Stimulated activated CD8-positive, alpha-beta memory T cell treated with anti-CD3 and anti-CD28 coated beads, Interleukin-4, amount 100 ng/mL, for 48 hours (primary cell): ENCODE measurements at places on chromosomes 3 and 15.
A peak's percentile ranks its signal among the peaks of the same experiment; 100 is the strongest.

- DNase-seq: no peak
Observed at GRCh38 chr3:177108648-177109047, 88.6 kb downstream of the TBL1XR1 start.

DNA sequence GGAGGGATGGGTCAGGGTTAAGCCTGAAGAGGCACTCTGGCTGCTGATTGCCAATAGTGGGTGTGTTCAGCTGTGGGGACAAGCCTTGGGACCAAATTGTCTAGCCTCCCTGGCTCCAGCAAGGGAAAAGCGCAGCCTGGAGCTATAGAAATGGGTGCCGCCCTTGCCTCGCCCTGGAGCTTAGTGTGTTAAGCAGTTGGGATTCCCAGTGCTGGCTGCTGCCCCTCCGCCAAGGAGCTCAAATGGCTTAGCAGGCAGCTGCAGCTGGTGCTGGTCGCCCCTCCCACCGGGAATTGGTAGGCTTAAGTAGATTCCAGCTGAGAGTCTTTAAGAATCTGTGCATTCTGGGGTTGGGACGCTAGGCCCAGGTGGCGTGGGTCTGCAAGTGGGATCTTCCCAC lies 662.9 kb upstream of the TBL1XR1 start:
- DNase-seq: no peak

DNA sequence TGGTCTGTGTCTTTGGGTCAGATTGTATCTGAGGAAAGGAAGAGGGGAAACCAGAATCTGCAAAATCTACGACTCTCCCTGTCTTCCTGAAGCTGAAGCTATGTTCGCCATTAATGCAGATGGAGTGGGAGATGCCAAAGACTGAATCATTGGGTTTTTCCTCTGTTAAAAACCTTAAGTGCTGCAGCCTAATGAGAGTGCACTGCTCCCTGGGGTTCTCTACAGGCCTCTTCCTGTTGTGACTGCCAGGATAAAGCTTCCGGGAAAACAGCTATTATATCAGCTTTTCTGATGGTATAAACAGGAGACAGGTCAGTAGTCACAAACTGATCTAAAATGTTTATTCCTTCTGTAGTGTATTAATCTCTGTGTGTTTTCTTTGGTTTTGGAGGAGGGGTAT lies 24.0 kb downstream of the RMDN3 start:
- no peak for DNase-seq

DNA sequence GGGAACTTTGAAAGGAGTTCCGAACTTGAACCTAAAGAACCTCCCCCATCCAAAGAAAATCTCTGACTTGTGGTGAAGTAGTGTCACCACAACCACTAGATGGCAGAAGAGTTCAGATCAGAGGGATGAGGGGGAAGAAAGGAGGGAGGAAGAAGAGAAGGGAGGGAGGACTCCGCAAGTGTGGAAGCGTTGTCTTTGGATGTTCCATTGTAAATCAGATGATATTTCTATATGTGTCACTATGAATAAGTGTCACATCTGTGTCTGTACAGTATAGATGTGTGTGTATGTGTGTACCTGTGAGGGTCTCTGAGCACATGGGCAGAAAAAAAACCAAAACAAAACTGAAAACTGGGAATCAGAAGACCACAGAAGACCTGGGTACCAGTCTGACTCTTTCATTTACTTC lies 16.9 kb downstream of the SLC24A1 start:
- DNase-seq: peak; percentile 29

DNA sequence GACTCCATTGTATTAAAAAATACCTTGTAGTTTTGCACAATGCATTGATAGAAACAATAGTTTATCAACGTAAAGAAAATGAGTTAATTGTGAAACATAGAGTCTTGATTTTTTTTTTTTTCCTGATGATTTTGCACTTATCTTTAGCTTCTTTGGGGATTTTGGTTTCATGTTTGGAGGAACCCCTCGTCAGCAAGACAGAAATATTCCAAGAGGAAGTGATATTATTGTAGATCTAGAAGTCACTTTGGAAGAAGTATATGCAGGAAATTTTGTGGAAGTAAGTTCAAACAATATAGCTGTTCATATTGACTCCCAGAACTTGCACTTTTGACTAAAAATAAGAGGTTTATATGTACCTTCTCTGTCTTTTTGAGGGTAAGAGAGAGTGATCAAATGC lies 7.0 kb downstream of the DNAJB11 start:
- no peak for DNase-seq

DNA sequence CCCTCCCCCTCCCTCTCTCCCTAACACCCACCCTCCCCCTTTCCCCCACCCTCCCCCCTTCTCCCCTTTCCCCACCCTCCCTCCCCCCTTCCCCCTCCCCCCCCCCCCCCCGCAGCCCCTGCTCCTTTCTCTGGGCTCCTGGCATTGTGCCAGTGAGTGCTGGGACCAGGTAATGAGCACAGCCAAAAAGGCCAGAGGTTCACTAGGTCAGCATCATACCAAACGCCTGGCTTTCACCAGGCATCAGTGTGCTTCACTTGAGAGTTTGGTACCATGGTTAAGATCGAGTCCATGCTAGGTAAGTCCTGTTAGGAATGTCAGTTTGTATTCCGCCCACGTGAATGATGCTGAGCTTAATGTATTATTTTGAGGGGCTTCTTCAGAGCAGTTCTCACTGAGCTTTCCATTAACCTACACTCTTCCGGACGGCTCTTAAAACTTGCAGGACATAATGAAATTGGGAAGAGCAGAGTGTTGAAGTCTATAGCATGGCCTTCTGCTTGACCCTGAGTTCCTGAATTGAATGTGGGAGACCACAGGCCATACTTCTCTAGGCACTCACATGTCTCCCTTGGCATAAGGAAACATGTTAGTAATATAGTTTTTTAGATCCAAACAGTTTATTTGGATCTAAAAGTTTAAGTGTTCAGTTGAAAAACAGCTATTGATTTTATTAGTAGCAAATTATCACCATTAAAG lies 45.6 kb downstream of the SENP2 start:
- DNase-seq: no peak

DNA sequence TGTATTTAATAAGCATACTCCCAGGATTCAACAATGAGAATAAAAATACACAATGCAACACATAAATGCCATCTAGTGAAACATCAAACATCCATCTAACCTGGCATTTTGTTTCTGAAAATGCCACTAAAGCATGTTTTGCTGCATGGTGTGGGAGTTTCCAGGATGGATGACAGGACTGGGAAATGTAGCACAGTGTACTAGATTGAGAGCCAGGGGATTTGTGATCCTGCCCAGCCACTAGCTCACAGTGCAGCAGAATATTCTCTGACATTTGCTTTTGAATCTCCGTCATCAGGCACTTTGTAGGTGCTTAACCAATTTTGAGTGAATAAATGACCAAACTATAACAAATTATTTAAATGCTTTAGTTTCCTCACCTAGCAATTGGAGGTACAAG lies 404.8 kb downstream of the GAP43 start:
- no peak for DNase-seq

- DNase-seq: no peak
Observed at GRCh38 chr3:179016979-179017670, 54.5 kb downstream of the ZMAT3 start.

- DNase-seq: no peak
Observed at GRCh38 chr15:42345504-42345903, 13.8 kb upstream of the CAPN3 start.

DNA sequence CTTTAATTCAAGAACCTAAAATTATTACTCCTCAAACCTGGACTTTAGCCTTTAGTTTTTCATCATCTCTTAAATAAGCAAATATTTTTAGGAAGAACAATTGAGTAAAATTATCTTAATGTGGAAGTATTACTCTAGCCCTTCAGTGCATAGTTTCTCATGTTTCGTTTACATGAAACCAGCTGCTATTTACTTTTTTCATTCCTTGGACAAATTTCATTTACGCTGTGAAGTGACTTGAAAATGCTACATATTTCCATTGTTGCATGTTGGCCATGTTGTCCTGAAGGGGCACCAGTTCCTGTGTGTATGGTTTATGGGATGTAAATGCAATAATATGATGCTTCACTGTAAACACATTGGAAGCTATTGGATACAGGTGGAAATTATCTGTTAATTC lies 49.9 kb downstream of the SLC25A26 start:
- no peak for DNase-seq

DNA sequence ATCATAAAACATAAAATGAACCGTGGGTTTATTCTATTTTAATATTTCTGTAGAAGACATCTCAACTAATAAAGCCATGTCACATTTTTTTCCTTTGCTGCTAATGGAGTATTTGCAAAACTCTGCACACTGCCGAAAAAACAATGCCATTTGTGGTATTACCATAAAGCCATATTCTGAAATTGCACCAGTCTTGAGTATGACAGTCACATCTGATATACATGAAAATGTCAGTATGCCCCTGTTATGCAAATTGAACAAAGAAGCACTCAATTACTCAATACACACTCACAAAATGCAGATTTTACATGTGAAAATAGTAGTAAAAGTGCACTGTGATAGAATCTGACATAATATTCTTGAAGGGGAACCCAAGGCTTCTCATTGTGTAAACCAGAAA lies 55.2 kb upstream of the CPB1 start:
- no peak for DNase-seq
